ENCODE measurements at places on chromosomes 2 and 18.
A peak's percentile ranks its signal among the peaks of the same experiment; 100 is the strongest.

DNA sequence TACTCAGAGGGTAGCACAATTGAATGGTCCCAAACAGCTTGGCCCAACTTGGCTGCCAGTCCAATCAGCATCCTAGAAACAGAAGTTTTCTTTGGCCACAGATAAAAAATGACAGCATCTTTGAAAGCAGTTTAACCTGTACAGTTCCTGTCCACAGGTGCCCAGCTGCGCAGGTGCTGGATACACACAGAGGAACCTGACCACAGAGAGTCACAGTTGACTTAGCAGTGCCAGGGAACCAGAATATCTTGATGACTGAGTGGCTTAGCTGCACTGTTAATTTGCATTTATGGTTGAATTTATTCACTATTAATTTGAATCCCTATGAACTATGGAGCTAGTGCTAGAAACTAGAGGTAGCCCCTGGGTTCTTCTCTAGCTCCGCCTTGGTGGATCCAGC lies 93.7 kb downstream of the TPGS2 start:
- DNase-seq, result no peak

GRCh38 chr2:215573496-215573895 lies 137.6 kb upstream of the FN1 start:
- DNase-seq, result peak; percentile 84

GRCh38 chr2:215188078-215188477 lies 49.7 kb upstream of the ABCA12 start:
- no peak for DNase-seq

GRCh38 chr2:217854684-217855420 lies 147.9 kb downstream of the TNS1 start:
- no peak for DNase-seq

DNA sequence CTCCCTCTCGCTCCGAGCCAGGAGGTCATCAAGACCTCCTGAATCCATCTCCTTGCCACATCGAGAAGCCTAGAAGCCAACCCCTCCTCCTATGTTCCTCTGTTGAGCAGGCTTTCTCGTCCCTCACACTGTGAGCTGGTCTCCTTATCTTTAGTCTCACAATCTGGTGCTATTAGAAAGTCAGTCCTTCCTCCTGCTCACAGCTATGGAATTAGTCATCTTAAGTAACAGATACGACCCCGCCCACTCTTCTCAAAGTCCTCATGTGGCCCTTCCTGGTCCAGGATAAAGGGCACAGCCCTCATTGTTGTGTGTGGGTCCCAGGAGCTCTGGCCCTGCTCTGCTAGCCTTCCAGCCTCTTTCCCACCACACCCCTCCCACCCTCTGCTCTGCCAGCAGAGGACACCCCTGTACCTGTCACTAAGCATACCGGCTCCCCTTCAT lies 41.4 kb upstream of the TRIB2 start:
- DNase-seq, result peak; percentile 23

DNA sequence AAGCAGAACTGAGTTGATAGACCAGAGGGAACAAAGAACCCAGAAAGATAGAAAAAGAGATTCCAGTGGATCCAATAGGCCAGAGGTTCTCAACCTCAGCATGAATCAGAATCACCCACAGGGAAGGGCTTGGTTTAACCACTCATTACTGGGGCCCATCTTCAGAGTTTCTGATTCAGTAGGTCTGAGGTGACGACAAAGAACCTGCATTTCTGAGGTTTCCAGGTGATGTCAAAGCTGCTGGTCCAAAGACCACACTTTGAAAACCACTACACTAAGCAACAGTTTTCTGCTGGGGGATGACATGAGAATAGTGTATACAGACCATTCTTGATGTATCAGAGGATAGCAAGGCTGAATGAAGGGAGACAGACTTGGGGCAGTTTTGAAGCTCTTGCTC lies 296.9 kb upstream of the STON1 start:
- DNase-seq, result no peak

DNA sequence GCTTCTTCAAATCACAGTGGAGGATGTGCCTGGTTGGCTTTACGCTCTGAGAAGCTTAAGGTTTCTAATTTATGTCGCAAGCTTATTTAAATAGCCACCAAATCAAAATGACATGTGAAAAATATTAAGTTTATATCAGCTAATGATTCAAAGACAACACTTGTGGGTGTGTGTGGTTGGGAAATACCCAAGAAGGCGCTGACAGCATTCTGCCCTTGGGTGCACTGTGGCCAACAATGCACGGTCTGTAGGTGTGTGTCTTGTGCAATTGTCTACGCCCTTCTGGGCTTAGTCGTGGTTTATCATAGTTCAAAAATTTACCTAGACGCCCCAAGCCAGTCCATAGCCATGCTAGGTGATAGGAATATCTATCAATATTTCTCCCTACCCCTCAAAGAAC lies 60.9 kb downstream of the KCTD1 start:
- DNase-seq, result no peak

DNA sequence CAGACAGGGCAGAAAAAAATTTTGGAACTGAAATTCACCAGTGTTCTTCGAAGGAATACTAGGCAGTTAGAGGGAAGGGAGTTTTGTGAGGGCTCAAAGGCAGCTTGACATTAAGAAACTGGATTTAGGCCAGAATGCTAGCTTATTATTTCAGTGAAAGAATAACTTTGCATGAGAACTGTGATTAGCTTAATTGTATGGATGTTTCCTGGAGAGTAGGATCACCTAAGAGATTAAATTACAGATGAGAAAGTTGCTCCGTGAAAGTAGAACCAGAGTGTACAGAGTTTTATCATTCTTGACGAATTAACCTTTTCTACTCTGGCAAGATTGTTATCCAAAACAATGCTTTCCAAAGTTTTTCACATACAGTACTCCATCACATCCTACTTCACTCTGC lies 6.2 kb downstream of the SPAG16 start:
- no peak for DNase-seq

- DNase-seq, result no peak
Observed at GRCh38 chr2:148173168-148173567, 152.3 kb downstream of the MBD5 start.

- DNase-seq, result no peak
Observed at GRCh38 chr2:156470975-156471583, 34.9 kb downstream of the GPD2 start.

DNA sequence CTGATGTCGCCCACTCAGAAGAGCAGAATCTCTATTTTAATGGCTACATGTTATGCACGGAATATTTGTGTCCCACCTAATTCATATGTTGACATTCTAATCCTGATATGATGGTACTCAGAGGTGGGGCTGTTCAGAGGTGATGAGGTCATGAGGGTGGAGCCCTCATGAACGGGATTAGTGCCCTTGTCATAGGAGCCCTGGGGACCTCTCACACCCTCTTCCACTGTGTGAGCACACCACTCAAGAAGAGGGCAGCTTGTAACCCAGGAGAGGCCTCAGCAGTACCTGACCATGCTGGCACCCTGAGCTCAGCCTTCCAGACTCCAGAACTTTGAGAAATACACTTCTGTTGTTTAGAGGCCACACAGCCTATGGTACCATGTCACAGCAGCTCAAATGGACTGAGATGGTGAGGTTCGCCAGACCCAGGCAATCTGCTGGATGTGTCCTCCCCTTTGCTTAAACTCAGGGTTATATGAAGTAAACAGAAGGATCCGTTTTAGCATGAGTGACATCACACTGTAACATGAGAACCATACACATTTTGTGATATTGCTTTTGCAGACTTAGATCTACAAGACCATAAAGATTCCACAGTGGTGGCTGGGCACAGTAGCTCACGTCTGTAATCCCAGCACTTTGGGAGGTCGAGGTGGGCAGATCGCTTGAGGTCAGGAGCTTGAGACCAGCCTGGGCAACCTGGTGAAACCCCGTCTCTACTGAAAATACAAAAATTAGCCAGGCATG lies 48.7 kb downstream of the ATOH8 start:
- no peak for DNase-seq

- DNase-seq, result no peak
Observed at GRCh38 chr2:23662941-23663920, 263.7 kb downstream of the ATAD2B start.

GRCh38 chr18:61893309-61893970 lies 633 bp upstream of the RNF152 start:
- peak; percentile 60 for DNase-seq

- DNase-seq, result no peak
Observed at GRCh38 chr2:96091711-96092572, 24.4 kb downstream of the ADRA2B start.

DNA sequence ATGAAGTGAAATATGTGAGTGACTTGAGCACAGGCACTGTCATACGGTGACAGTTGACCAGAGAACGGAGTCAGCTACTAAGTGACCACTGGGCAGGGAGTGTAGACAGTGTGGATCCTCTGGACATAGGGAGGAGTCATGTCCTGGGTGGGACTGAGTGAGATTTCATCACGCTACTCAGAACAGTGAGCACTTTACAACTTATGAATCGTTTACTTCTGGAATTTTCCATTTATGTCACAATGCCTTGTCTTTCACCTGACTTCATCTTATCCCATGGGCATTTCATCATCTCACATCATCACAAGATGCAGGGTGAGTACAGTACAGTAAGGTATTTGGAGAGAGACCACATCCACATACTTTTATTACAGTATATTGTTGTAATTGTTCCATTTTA lies 29.0 kb downstream of the PTPRM start:
- DNase-seq, result no peak

DNA sequence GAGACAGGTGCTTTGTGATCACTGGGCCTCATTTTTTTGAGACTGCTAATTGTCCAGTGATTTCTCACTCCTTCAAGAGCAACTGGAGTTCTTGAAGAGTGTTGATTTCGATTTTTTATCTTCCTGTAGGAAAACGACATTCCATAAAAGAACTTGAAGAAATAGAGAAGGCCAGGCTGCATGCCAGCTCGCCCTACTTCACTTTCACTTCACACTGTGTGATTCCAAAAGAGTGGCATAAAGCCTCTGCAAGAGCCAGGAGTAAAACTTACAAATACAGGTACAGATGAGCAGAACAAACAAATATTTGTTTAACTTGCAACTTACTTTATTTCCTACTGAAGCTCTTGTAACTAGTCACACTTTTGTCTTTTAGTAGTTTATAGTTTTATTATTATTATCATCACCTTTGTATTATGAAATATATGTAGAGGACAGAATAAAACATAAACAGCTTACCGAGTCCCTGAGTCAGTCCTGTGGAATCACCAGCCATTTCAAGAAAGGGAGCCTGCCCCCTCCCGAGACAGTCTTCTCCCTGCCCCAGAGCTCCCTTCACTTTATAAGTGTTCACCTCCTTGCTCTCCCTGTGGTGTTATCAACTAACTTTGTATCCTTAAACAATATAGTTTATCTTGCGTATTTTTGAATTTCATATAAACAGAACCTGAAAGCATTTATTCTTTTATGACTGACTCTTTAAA lies 8.7 kb downstream of the FAM228A start:
- DNase-seq, result no peak

DNA sequence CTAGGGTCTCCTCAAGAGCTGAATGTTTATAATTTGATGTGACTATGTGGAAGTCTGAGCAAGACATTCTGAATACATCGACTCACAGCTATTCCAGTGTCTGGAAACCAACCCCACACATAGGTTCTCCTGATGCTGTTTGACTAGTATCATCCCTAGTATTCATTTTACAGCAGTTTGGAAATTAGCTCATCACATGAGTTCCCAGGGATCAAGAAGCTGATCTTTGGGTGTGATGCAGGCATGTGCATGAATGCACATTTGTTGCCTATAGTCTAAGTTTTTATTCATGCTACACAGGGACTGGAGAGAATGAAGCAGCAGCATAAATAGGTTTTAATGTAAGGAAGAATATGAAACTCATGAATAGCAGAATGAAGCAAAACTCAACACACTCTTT lies 284.3 kb upstream of the SPRED2 start:
- no peak for DNase-seq

DNA sequence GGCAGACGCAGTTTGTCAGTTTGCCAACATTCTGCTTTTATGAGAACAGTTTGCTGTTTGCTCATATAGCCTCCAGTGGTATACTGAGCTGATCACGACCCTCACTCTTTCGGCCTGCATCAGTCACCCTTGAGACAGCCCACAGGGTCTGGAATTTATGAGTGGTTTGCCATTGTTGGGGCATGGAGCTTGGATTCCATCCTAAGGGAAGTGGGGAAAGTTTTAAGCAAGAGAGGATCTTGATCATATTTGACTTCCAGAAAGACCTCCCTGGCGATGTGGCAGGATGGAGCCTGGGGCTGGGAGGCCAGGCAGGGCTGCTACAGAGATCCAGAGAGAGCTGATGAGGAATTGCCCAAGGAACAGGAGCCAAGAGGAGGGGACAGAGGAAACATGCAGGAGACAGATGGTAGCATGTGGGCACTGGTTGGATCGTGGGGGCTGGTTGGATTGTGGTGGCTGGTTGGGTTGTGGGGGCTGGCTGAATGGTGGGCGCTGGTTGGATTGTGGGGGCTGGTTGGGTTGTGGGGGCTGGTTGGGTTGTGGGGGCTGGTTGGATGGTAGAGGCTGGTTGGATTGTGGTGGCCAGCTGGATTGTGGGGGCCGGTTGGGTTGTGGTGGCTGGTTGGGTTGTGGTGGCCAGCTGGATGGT lies 27.3 kb upstream of the GPR17 start:
- DNase-seq, result no peak

DNA sequence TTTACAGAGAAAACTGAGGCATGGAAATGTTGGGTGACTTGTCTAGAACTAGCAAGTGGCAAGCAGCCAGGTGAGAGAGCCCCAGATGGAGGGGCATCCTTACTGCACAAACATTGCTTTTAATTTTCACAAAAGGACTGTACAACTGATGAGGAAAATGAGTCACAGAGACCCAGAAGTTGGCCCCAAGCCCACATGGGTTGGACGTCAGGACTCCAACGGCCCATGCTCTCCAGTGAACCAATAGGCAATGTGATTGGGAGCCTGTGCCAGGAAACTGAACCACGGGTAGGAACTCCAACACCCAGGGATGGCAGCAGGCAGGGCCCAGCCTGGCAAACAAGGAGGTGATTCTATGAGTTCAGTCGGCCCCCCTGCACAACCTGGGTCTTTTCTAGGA lies 50.8 kb downstream of the PID1 start:
- DNase-seq, result no peak

GRCh38 chr18:5318061-5318700 lies 22.7 kb upstream of the ZBTB14 start:
- DNase-seq, result no peak

DNA sequence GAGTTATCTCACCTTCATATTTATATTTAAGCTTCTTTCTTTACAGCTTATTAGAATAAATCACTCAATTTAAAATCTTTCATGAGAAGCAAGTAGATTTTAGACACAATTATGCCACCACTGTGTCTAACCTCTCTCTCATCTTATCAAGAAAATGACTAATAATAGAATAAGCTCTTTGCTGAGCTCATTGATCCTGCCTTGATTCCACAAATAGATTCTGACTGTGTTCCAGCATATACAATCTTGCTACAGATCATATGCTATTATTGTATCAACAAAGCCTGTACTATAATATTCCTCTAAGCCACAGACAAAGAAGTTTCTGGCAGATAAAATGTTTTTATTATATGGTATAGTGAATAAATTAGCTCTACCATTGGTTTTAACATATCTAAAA lies 168.7 kb upstream of the GULP1 start:
- no peak for DNase-seq

DNA sequence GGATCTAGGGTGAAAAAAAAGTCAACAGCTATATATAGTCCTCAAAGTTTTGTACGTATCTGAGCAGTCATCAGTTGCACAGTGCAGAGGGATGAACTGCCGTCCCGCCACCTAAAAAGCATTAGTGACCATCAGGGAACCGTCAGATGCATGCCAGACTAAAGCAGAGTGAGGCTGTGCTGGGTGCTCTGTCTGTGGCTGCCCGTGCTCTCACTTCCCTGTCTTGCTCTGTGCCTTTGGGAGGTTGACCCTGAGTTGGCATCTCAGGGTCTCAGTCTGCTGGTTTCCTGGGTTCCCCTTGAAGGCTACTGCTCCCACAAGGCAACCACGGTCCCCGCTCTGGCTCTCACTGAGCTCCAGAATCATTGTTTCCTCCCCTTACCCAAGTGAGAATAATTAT lies 11.1 kb downstream of the CLUL1 start:
- no peak for DNase-seq

Measured in fibroblast of skin of scalp (primary cell).